ENCODE measurements at places on chromosomes 3 and 15.

- DNase-seq = no peak
Measured at GRCh38 chr3:119205209-119205608, 31.8 kb downstream of the UPK1B start.

DNA sequence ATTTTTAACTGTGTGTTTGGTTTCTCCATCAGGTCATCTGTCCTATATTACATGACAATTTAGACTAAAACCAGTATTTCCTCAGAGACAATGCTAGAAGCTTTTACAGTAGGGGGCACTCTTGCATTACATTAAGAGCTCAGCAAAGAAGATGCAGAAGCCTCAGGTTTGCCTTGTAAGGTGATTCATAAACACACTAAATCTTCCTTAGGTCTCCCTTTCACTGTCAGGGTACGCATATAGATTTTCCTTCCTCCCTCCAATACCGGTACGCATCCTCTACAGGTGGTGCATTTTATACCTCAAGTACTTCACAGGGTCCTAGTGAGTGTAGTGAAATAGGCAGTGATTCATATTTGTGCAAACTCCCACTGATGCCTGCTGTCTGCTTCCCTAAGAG, 46.5 kb downstream of the CD86 start:
- DNase-seq = peak; percentile 18

DNA sequence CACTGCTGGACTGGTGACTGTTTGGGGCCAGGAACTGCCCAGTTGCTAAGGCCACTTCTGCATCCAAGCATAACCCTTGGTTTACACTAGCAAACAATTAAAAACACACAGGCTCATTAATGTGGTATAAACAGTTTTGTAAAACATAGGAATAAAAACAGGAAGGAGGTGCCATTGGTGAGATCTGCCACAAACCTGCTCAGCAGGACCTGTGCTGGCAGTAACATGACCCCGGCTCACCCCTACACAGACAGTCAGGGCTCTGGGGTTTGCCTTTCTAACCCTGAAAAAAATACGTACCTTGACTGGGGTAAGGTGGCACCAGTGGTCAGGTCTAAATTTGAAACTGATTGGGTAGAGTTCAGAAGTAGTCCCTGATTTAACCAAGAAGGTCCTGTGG, 76.2 kb downstream of the ATP1B3 start:
- DNase-seq = no peak

DNA sequence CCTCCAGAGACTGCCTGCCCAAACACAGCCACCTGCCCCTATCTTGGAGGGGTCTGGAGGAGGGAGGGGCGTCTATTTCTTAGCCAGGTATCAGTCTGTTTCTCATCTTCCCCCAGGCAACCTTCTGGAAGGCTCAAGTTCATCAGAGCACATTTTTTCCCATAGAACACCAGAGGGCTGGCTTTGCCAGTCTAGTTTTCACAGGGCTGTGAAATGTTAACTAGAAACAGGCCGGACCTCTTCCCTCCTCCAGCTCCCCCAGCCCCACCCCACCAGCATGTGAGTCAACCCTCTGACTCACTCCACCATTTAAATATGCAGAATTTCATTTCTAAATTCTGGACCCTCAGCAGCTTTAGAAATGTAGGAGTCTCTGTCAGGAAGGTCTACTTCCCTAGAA, 66.9 kb downstream of the SLCO2A1 start:
- no peak for DNase-seq

- DNase-seq = no peak
Measured at GRCh38 chr3:124800511-124801258, 70.4 kb downstream of the UMPS start.

GRCh38 chr15:60379525-60380274, 18.1 kb downstream of the ANXA2 start:
- no peak for DNase-seq

DNA sequence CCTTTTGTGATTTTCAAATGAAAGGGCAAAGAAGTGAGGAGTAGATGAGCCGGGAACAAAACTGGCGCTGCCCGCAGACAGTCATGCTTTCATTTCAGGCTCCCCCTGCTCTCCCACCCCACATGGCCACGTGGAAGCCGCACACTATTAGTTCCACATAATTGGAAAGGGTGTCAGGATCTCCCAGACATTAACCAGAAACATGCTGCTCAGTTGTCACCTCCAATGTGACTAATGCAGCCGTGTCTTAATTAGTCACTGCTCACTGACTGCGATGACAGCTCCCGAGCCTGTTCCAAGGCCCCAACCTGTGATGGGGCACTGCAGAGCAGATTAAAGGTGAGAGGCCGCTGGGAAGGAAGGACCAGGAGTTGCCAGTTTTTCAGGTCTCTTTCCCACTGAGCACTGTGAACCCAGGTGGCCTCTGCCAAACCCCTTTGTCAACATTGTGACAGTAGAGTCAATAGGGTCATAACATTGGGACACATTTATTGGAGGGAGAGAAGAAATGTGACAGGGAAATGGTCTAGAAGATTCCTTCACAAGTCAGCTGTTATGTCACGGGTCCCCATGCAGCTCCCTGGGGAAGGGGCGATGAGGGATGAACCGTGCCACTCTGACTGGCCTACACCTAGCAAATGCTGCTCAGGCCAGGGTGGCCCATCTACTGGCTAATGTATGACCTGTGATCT, 38.6 kb upstream of the SFMBT1 start:
- DNase-seq = no peak

GRCh38 chr3:109275702-109276293, 40.5 kb downstream of the DPPA2 start:
- peak; percentile 34 for DNase-seq

DNA sequence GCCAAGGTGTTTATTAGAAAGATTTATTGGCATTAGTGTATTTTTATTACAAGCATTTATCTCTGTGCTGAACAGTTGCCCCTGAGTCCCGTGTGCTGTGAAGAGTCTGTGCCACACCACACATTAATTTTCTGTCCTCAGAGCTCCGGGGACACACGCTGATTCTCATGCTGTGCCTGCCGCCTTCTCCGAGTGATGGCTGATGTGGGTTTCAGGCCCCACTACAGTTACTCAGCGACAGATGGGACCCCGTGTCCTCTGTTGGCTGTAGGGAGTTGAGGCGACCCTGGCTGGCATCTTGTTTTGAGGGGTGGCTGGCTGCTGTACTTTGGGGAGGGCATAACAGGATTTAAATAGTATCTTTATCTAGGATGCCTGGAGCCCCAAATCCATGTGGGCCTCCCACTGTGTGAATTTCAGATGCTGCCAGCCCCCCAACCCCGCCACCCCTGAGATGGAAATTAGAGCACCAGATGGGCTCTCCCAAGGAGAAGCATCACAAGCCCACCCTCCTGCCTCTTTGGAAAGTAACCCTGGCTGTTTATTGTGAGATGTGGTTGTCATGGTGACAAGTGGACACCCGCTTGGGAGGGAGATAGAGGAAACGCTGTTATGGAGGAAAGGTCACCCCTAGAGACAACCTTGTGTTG, 185.6 kb downstream of the APBA2 start:
- no peak for DNase-seq

DNA sequence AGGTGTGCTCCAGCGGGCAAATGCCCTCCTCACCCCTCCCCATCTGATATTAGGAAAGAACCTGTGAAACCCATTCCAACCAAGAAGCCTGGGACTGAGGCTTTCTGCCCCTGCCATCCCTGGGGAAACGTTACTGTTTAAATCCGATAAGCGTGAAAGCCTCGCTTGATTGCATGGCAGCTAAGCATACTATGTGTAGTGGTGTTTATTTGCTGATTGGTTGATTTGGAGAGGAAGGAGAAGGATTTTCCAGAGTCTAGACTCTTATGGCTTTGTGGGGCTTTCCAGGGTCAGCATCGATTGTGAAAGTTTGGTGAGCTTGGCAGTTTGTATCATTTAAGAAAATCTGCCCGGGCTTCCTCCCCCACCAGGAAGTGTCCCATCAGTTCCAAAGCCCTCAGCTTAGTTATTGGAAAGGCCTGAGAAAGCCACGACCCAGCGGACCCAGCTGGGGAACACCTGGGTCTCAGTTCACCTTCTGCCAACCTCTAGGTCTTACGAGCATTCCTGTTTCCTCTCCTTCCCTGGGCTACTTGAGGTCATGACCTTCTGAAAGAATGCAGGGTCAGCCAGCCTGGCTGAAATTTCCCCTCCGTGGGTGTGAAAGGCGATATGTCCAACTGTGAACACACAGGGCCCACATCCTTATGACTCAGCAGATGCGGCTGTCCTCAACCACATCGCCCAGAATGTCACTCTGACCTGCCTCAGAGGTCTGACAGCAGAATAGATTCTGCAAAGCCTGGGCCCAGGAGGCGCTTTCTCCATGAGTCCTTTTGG, 62.8 kb upstream of the HERC1 start:
- DNase-seq = peak; percentile 15

- no peak for DNase-seq
Measured at GRCh38 chr3:125965505-125965904, 3.5 kb upstream of the ROPN1B start.

DNA sequence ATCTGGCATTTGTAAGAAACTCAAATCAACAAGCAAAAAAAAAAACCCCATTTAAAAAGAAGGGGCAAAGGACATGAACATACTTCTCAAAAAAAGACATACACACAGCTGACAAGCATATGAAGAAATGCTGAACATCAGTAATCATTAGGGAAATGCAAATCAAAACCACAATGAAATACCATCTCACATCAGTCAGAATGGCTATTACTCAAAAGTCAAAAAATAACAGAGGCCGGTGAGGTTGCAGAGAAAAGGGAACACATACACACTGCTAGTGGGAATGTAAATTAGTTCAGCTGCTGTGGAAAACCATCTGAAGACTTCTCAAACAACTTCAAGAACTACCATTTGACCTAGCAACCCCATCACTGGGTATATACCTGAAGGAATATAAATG, 199.4 kb upstream of the THBS1 start:
- no peak for DNase-seq

DNA sequence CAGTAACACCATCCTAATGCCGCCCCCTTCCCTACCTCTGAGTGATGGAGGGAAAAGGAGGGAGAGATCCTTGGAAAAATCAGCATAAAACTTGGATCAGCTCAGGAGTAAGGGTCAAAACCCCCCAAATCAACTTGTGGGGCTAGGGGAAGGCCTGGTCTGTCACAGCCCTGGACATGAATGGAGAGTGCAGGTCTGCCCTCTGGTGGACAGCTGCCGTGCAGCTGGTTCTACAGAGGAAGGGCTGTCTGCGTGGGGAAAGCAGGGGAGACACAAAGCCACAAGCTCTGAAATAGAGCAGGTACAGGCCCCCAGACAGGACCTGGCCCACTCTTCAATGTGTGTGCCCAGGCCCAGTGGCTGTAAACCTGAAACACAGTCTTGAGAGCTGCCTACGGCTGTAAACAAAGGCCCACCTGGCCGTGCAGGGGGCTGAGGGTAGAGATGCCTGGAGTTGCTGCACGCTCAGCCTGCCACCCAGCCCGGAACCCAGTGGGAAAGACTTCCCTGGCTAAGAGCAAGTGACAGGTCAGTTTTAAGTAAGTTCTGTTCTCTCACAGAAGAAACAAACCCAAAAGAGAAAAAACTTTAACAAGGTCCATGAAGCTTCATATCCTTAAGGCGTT, 16.4 kb downstream of the CLK3 start:
- DNase-seq = peak; percentile 77

DNA sequence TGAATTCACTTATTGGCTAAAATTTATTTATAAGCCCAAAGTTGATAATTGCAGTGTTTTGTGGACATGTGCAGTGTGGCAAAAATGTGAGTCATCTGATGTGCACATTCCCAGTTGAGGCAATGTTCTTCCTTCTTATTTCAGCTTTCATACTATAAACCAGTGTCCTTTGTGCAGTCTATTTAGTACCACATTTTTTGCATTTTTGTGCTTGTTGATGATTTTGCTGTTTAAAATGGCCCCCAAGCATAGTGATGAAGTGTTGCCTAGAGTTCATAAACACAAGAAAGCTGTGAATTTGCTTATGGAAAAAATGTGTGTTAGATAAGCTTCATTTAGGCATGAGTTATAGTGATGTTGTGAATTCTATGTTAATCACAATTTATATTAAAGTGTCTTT, 19.4 kb upstream of the IL20RB start:
- no peak for DNase-seq

DNA sequence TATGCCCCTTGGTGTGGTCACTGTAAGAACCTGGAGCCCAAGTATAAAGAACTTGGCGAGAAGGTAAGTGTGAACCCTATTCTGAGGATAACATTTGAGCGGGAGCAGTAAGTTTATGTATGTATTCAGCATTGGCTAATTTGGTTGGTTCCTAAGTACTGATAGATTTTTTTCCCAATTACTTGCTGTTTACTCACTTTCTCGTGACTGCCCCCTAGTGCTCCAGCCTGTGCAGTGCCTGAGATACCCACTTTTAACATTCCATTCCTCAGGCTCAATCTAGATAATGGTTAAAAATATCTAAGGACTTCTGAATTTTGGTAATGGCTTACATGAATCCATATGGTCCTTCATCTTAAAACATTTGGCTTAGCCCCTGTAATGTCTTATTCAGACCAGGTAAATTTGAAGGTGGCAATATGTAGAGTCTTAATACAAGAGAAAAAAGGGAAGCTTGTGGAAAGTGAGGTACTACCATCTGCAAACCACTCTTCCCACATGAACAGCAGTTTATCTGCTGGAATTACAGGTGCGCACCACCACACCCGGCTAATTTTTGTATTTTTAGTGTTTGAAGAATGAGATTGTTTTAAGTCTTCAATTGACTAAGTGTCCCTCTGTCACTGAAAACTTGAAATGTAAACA, 7.1 kb downstream of the ELL3 start:
- peak; percentile 79 for DNase-seq

GRCh38 chr15:57298843-57299550, 77.3 kb upstream of the CGNL1 start:
- no peak for DNase-seq

GRCh38 chr15:90596943-90597342, 67.2 kb downstream of the CRTC3 start:
- no peak for DNase-seq

- DNase-seq = no peak
Measured at GRCh38 chr3:115657168-115657567, 33.9 kb downstream of the GAP43 start.

DNA sequence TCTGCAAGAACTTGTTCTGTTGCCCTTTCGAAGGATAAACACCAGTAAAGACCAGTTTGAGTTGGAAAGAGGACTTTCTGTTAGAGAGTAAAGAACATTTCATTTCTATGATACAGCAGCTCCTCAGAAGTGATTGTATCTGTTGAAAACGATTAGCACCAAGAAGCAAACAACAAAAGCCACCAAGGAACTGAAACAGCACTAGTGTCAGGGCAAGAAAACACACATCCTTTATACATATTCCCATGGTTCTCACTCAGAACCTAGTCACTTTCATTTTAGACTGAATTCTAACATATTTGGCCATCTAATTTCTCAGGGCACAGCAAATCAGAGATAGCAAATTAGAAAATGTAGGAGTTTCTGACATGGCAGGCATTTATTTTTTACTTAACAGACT, 116.1 kb downstream of the ATP1B3 start:
- no peak for DNase-seq

GRCh38 chr3:49133226-49133951, 539 bp upstream of the LAMB2 start:
- DNase-seq = no peak

- DNase-seq = no peak
Measured at GRCh38 chr3:71469138-71469435, 114.4 kb downstream of the FOXP1 start.

GRCh38 chr3:23479615-23480328, 276.6 kb downstream of the UBE2E2 start:
- DNase-seq = no peak

Measured in activated naive CD4-positive, alpha-beta T cell treated with anti-CD3 and anti-CD28 coated beads for 36 hours (primary cell).